ENCODE measurements at places on chromosomes 7 and 10. TPM values are rescaled to one million over a fixed set of nuclear protein-coding genes. Genes with fewer than 3 reads are reported as not detected.

DNA sequence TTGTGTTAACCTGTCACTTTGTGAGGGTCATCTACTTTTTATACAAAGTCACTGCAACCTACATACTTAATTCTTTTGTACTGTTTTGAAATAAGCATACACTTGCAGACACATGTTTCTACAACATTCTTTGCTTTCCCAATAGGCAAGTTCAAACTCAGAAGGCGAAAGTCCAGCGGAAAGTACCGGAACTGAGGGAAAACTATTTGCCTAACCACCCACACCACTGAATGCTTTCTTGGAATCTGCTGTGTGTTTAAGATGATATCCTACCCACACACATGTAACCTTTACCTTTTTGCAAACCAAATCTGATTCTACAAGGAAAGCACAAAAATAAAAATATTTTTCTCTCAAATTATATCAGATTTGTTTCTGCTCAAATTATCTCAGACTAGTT lies 139.4 kb upstream of the AGR3 start:
- no peak overlapping the region for H3K27ac ChIP-seq
- H3K4me1 ChIP-seq = peaks cover 6% of the 10 kb centered on the region
- no peaks in the 10 kb centered on the region for H3K27me3 ChIP-seq
- H3K4me3 ChIP-seq = no peak overlapping the region

DNA sequence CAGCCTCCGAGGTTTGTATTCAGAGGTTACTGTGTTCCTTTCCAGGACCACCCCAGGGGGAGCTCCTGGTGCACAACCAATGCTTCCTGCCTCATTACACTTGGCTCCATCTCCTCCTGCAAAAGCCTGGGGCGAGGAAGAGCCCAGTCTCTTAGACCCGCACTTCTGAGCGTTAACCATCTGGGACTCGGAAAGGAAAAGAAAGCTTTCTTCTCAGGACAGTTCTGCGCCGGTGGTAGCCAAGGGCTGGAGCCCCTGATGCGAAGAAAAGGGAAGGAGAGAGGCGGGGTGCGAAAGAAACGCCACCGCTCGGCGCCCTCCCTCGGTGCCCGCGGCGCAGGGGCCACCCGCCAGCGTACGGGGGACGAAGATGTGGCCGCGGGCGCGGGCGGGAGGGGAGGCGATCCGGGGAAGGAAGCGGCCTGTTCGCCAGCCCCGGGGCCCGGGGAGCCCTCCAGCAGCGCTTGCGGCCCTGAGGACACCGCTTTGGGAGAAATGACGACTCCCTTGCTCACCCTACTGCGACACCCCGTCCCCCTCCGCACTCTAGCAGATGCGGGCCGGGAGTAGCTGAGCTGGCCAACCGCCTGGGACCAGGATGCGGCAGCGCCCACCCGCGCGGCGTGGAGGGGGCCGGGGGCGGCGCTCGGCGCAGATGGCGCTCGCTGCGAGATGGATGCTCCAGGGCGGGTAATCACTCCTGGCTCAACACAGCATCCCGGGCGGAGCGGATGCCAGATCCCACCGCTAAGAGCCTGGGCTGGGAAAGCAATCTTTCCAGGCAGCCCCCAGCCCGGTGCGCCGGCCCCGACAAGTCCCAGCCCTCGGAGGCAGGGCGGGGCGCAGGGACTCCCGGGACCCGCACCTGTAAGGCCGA lies 1.3 kb downstream of the NRCAM start:
- H3K4me1 ChIP-seq = peaks cover 4% of the 10 kb centered on the region
- peak; percentile 85 for DNase-seq
- H3K27ac ChIP-seq = no peak overlapping the region
- no peaks in the 10 kb centered on the region for H3K36me3 ChIP-seq

DNA sequence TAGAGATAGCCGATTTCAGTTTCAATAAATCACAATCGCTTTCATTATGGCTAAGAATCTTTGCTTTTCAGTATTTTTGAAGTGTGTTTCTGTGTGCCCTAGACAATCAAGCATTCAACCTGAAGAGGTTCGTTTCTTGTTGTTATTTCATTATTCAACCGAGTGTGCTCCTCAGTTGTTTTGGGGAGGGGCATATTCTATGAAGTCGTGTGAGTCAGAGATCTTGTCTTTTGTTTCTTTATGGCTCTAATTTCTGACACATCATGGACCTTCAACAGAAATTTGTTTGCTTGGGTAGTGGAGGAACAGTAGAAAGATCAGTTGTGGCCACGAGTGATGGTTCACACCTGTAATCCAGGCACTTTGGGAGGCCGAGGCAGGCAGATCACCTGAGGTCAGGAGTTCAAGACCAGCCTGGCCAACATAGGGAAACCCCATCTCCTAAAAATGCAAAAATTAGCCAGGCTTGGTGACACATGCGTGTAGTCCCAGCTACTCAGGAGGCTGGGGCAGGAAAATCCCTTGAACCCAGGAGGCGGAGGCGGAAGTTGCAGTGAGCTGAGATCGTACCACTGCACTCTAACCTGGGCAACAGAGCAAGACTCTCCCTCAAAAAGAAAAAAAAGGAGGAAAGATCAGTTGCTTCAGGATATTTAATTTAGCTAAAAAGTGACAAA lies 38.3 kb downstream of the C1QL3 start:
- no peak overlapping the region for H3K4me3 ChIP-seq
- H3K27me3 ChIP-seq = no peaks in the 10 kb centered on the region
- H3K36me3 ChIP-seq = no peaks in the 10 kb centered on the region

DNA sequence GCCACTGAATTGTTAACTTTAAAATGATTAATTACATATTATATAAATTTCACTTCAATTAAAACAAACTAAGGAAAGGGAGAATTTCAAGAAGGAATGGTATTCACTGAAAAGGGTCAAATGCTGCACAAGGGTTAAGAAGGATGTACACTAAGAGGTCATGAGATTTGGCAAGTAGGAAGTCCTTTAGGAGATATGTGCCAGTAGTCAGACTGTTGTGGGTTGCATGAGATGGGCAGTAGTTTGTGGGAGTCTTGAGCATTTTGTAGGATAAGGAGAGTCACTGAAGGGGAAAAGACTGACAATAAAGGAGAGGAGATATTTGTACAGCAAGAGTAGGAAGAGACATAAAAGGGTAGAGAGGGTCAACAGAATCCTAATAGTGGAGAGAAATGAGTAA lies 12.4 kb upstream of the PTPN12 start:
- H3K36me3 ChIP-seq = no peaks in the 10 kb centered on the region
- H3K27ac ChIP-seq = no peak overlapping the region
- DNase-seq = no peak

DNA sequence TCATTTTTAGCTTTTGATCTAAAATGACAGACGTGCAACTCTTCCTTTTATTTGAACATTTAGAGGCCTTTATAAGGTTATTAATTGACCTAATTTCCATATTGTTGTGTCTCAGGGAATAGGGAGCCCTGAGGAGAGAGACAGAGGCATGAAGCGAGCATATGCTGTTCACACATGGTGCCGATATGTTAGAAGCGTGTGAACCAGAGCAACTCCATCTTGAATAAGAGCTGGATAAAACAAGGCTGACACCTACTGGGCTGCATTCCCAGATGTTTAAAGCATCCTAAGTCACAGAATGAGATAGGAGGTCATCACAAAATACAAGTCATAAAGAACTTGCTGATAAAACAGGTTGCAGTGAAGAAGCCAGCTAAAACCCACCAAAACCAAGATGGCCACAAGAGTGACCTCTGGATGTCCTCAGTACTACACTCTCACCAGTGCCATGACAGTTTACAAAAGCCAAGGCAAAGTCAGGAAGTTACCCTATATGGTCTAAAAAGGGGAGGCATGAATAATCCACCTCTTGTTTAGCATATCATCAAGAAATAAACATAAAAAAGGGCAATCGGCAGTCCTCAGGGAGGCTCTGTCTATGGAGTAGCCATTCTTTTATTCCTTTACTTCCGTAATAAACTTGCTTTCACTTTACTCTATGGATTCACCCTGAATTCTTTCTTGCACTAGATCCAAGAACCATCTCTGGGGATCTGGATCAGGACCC lies 80.1 kb downstream of the SEC61G start:
- DNase-seq = no peak
- no peaks in the 10 kb centered on the region for H3K36me3 ChIP-seq
- no peak overlapping the region for H3K27ac ChIP-seq
- H3K27me3 ChIP-seq = no peaks in the 10 kb centered on the region

DNA sequence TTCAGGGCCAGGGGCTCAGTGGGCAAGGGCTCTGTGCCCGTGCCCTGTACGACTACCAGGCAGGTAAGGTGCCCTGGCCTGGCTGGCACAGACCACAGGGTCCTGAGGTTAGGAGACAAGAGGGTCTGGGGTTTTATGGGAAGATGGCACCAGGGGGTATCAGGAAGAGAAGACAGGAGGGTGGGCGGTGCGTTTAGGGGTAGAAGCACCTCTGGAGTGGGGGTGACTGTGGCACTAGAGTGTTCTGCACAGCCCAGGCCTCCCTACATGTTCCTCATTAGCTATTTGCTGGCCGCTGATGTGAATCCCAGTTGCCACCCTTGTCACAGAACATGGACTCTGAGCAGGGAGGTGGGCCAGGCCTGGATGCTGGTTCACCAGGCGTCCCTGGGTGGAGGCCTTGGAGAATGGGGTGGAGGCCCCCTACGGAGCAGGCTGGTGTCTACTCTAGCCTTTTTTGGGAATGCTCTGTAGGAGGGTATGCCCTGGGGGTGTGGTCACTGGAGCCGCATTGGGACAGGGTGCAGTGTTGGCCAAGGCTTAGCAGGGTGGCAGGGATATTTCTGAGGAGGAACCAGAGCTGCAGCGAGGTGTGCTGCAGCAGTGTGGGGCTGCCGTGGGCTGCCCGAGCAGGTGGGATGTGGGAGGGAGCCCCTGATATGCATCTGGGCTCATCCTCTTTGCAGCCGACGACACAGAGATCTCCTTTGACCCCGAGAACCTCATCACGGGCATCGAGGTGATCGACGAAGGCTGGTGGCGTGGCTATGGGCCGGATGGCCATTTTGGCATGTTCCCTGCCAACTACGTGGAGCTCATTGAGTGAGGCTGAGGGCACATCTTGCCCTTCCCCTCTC lies 5.0 kb downstream of the PGAM2 start:
- DNase-seq = peak; percentile 49
- no peaks in the 10 kb centered on the region for H3K27me3 ChIP-seq
- H3K4me1 ChIP-seq = peaks cover 3% of the 10 kb centered on the region

NANOS1 gene
- total RNA-seq = 1.1 TPM

Measured in osteoblast (primary cell).